ENCODE measurements at places on chromosomes 3 and 15.

DNA sequence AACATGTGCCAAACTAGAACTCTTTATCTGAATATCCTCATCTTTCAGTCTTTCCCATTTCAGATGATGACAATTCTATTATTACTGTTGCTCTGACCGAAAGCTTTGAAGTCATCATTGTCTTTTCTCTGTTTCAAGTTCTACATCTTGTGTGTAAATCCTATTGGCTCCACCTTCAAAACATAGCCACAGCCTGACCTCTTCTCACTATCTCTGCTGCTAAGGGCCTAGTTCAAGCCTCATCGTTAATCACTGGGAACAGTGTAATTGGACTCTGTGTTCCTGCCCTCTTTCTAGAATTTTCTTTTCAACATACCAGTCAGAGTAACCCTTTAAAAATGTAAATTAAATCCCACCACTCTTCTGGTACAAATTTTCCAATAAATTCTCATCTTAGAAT is 105.1 kb downstream of the OXSM start:
- DNase-seq: no peak

DNA sequence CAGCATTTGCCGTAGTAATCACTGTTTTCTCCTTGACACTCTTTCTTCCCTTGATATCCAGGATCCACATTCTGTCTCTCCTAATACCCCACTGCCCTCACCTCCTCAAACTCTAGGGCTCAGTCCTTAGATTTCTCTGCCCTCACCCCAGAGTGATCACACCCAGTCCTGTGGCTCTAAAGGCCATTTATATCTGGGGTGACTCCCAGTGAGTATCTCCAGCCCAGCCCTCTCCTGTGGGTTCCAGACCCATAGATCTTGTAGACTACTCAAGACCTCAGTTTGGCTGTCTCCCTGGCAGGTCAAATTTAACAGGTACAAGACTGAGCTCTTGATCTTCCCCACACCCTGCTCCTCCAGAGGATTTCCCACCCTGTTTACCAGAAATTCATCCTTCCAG is 1.3 kb downstream of the GRK7 start:
- no peak for DNase-seq

- no peak for DNase-seq
Measured at GRCh38 chr15:63611177-63611576, 14.0 kb downstream of the FBXL22 start.

GRCh38 chr15:56963710-56964109 is 45.3 kb downstream of the TCF12 start:
- DNase-seq: no peak

DNA sequence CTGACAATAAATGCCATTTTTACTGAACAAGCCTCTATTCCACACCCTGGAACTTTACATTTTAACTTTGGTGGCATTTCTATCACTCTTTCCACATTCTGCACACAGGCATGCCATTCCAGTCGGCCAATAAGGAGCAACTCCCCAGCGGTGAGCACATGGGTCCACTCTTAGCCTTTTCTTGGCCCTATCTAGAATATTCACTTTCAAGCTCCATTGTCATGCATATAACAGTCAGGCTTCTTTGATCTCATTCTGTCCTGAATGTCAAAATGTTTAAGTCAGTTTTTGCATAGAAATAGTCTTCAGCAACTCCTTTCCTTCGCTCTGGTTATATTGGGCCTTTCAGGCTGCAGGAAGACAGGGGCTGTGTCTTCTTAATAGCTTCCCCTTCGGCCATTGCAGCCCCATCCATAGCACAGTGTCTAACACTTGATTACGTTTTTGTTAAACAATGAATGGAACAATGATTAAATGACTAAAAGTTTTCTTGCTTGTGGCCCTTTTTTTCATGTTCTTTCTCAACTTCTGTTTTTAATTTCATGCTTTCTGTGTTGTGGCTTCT is 427.3 kb downstream of the MFSD1 start:
- DNase-seq: no peak

GRCh38 chr15:100810229-100810628 is 69.4 kb upstream of the ALDH1A3 start:
- no peak for DNase-seq

GRCh38 chr3:62805580-62806277 is 69.5 kb downstream of the CADPS start:
- DNase-seq: no peak

- DNase-seq: no peak
Measured at GRCh38 chr15:74829991-74830390, 3.6 kb downstream of the CPLX3 start.

DNA sequence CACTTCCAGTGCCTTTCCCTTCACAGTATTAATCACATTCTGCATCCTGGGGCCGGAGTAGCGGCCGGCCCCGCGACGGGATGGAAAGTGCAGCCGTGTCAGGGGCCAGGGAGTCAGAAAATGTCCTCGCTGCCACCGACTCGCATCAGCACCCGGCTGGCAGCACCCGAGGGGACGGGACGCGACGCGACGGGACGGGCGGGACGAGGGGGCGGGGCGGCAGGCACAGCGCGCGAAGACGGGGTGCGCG is 353 bp downstream of the ATG3 start:
- no peak for DNase-seq

DNA sequence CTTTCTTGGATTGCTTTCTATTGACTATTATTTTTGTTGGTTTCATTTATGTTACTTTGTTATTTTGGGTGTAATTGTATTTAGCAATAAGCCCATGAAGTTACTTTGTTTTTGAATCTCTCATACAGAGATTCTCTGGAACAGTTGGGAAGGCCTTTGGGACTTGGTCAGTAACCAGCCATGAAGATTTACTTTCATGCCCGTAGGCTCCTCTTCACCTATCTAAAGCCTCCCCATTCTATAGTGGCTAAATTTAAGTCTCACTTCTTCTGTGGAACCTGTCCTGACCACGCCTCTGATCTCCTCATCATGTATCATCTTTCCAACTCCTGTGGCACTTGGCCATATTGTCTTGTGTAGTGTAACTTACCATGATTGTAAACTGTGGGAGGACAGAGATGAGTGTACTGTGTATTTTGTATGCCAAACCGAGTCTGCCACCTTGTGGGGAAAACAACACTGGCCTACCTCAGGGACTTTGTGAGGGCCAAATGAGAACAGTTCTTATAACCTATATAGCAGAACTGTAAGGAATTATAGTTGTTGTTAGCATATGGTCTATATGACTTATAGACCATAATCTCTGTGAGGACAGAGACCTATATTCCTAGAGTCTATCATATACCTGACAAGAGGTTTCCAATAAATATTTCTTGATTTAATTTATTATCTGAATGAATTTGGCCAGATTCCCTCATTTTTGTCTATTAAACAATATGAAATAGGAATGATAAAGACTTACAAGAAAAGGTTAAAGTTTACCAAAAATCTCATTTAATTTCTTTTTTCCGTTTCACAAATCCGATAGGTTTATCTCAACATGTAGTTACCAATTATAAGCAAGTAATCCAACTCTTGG is 75.0 kb downstream of the STARD9 start:
- peak; percentile 47 for DNase-seq

DNA sequence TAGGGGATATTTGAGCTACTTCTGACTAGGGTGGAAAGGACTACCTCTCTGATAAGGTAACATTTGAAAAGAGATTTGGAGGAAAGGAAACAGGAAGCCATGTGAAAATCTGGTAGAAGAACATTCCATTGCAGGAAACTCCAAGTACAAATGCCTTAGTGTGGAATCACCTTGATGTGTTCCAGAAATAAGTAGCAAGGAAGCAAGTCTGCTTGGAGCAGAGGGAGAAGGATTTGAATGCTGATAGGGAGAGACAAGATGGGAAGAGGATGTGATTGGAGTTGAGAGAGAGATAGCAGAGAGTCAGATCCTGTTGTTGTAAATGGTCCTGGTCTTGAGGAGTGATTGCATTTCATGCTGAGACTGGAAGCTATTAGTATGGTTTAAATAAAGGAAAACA is 335.1 kb upstream of the DCBLD2 start:
- DNase-seq: no peak

GRCh38 chr3:57735405-57735804 is 20.7 kb upstream of the SLMAP start:
- no peak for DNase-seq

DNA sequence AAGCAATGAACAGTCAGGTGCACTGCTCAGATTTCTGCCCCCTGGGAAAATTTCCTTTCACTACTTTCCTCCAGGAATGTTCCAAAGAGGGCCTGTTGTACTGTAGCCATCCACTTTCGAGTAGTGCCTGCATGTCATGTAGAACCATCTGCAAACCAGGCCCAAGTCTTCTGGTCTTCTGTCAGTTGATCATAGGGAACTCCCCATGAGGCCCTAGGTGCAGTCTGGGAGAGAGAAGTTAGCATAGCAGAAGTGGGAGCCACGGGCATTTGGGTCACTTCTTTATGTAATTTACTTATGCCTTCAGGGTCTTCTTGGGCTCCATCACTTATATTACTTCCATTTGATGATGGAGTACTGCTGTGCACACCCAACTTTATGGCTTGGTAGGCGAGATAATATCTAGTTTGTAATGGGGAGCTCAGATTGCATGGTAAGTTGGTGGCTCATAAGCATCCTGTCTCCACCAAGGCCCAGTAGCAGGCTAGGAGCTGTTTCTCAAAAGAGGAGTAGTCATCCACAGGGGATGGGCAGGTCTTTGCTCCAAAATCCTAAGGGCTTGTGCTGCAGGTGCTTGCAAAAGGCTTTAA is 151.4 kb downstream of the NFKBIZ start:
- no peak for DNase-seq

DNA sequence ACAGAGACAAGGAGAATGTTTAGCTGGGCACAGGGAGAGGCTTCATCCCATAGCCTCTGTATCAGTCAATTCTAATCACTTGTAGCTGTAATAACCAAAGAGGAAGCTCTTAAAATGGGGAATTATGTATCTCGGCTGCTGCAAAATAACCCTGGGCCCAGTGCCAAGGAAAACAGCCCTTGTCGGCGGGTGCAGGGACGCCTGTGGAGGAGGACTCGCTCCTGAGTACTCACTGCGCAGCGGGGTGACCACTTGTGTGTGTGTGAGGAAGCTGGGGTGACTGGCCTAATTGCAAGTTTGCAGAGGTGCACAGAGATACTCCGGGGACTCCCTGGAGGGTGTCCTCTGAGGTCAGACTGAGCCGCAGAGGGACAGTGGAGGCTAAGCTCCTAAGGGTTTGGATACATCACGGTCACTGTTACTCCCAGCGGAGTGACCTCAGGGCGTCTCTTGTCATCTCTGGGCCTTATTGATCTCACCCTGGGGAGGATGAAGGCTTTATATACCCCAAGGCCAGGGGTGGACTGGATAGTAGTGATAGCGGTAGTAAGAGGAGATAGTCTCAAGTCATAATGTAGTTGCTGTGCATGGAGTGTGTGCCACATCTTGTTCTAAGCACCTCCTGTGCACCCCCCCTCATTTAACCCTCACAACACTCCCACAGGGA is 37.2 kb downstream of the SLC6A6 start:
- DNase-seq: no peak

DNA sequence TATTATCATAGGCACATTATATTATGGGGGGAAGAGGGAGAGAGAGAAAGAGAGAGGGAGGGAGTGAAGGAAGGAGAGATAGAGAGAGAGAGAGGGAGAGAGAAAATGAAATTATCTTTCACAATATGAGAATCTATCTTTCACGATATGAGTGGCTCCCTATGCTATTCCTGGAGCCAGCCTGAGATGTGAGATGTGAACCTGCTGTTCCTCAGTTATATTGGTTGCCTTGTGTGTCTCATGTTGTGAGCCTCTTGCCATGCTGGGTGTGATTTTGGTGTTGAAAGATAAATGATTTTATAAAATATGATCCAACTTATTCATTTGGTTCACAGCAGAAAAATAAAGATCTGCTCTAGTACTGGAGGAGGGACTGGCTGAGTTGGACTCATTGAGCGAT is 148.7 kb downstream of the PPM1L start:
- DNase-seq: no peak

DNA sequence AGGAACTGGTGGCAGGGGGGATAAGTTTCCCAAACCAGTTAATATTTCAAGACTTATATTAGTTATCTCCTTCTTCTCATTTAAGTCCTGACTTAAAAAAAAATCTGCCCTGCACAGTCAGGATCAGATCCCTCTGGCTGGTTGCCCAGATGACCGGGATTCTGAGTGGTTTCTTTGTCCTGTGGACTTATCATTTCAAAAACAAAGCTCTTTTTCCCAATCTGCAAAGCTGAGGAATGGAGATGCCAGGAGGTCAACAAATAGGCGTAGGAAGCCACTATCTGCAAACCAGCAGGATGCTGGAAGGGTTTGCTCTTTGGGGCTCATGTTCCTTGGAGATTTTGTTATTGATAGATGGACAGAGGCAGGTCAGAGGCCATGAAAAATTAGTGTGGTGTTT is 5.8 kb downstream of the C3orf20 start:
- DNase-seq: no peak

GRCh38 chr3:57756528-57757401 is 656 bp downstream of the SLMAP start:
- DNase-seq: peak; percentile 28

DNA sequence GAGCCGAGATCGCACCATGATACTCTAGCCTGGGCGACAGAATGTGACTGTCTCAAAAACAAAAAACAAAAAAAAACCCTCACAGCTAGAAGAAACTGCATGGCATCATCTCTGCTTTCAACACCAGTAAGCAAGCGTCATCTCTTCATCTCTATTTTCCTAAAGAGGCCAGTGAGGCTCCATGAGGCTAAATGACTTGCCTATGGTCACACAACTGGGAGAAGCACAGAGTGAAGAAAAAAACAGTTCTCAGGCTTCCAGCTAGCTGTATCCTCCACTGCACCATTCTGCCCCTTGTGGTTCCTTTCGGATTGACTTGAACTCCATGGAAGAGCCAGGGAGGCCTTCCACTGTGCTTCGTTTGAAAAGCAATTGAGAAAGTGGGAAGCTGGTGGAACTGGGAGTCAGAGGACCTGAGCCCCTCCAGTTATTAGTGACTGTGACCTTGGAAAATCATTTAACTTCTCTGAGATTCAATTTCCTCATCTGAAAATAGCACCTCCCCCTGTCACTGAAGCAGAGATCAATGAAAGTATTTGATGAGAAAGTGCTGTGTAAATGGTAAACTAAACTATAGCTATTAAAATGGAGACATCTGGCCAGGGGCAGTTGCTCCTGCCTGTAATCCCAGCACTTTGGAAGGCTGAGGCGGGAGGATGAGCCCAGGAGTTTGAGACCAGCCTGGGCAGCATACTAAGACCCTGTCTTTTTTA is 32.1 kb upstream of the DENND4A start:
- no peak for DNase-seq

- DNase-seq: no peak
Measured at GRCh38 chr15:82548700-82549099, 8.4 kb upstream of the RPS17 start.

DNA sequence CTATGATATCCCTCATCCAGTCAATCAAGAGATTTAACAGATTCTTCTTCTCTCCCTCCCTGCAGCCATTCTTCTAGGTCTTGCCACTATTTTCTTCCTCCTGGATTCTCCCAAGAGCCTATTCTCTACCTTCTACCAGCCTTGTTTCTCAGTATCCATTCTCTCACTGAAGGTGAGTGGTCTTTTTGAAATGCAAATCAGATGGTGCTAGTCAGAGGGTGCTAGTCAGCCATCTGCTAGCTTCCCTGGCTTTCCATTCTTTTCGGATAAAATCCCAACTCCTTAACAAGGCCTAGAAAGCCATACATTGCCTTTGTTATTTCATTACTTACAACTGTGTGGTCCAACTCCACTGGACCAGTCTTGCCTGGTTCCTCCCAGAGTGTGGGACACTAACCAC is 734.3 kb upstream of the CFAP20DC start:
- no peak for DNase-seq

GRCh38 chr3:179565496-179565895 is 2.8 kb downstream of the ACTL6A start:
- DNase-seq: no peak

GRCh38 chr15:41258750-41259471 is 27.8 kb downstream of the CHP1 start:
- DNase-seq: no peak

GRCh38 chr3:46258525-46258924 is 16.3 kb downstream of the CCR3 start:
- no peak for DNase-seq

All from activated naive CD4-positive, alpha-beta T cell treated with Interleukin-2 at 50 U/mL for 16 hours (primary cell).